ENCODE measurements at places on chromosomes 16 and 17.

GRCh38 chr16:84541999-84542817 lies 37.7 kb upstream of the MEAK7 start:
- DNase-seq: no peak

GRCh38 chr17:65109990-65110680 lies 27.0 kb upstream of the RGS9 start:
- DNase-seq: no peak

- DNase-seq: no peak
These were observed 43.9 kb upstream of the CCNF start for GRCh38 chr16:2385190-2385836.

- no peak for DNase-seq
These were observed 111.4 kb upstream of the DNAH9 start for GRCh38 chr17:11486868-11487310.

GRCh38 chr17:47946929-47947397 lies 5.6 kb downstream of the PNPO start:
- peak; percentile 70 for DNase-seq

GRCh38 chr16:55747785-55748184 lies 85.1 kb downstream of the CES1 start:
- DNase-seq: no peak

GRCh38 chr17:50458701-50459676 lies 9.7 kb downstream of the CHAD start:
- no peak for DNase-seq

- DNase-seq: peak; percentile 41
These were observed 48.5 kb downstream of the RAI1 start for GRCh38 chr17:17729620-17730249.
